ENCODE measurements at places on chromosomes 16 and 17. TPM values are rescaled to one million over a fixed set of nuclear protein-coding genes. Genes with fewer than 3 reads are reported as not detected.
A peak's percentile ranks its signal among the peaks of the same experiment; 100 is the strongest.

Gene SPN
- total RNA-seq: 0.61 TPM

Gene UNC45B
- total RNA-seq: not detected

Gene KRTAP4-6
- total RNA-seq: not detected

Gene C16orf74
- total RNA-seq: 2.1 TPM

Gene RND2
- 1.3 TPM for total RNA-seq

Gene CHST6
- total RNA-seq: 35.7 TPM

Gene ZSCAN32
- total RNA-seq: 17.0 TPM

Gene NLGN2
- total RNA-seq: 5.5 TPM

Gene TMED6
- not detected for total RNA-seq

Gene VAT1L
- total RNA-seq: 32.9 TPM

Gene LSM12
- 36.3 TPM for total RNA-seq

Gene PRDM7
- not detected for total RNA-seq

Gene NECAB2
- total RNA-seq: not detected

Gene TBC1D3B
- 1.3 TPM for total RNA-seq

Gene CCL8
- 0.60 TPM for total RNA-seq

Gene MYH1
- not detected for total RNA-seq

Gene SEZ6L2
- 35.2 TPM for total RNA-seq

DNA sequence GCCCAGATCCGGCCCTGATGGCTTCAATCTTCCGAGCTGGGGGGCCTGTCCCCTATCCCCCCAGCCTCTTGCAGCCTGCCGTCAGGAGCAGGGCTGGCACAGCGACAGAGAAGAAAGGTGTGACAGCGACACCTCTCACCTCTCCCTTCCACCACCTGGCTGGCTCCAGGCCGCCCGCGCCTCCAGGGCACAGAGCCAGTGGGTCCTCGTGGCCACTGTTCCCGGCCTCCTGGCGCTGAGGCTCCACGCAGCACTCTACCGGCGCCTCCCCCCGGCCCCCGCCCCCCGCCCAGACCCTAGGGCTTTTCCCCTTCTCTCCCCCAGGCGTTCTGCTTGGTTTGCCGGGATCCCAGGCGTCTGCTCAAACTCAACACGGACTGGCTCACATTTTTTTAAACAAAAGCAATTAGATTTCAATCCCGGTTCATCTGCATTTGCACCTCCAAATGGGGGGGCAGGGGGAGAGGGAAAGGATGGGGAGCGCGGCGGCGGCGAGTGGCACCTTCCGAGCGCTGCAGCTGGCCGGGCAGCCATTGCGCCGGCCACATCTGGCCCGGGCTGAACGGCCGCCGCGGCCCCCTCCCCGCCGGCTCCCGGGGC is 12.8 kb upstream of the CBX8 start:
- DNase-seq: no peak

DNA sequence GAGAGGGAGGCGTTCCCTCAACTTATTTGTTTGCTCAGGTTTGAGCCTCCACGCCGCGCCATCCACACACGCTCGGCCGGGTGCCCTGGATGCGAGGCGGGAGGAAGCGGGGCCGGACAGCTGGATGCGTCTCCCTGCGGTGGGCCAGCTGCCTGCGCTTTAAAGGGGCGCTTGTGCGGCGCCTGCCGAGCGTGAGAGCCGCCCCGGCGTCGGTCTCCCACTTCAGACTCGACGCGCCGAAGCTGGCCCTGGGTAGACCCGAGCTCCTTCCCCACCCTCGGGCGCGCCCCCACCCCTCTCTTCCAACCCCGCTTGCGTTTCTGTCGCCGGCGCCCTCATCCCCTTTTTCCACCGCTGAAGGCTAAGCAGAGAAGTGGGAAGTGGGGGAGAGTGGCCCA is 527 bp upstream of the CHAD start:
- no peak for DNase-seq

GRCh38 chr16:89581045-89581695 is 5.6 kb downstream of the CPNE7 start:
- DNase-seq: peak; percentile 77

DNA sequence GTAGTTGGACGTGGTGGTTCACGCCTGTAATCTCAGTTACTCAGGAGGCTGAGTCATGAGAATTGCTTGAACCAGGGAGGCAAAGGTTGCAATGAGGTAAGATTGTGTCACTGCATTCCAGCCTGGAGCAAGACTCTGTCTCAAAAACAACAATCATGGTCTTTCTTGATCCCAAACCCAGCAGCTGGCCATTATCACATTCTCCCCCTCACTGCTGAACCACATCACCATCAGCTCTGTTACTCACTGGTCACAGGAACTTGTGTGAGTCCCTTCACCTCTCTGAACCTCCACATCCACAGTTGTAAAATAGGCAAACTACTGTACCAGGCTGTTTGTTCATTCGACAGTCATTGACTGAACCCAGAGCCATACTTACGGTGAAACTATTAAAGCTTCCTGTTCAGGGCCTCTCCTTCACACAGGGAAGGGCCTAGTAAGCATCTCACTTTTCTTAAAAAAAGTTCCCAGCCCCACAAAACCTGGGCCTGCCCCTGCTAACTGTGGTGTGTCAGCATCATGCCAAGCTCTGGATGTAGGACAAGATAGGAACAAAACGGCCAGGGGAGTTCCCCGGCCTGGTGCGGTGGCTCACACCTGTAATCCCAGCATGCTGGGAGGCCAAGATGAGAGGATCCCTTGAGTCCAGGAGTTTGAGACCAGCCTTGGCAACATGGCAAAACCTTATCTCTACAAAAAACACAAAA is 104.7 kb downstream of the COPRS start:
- DNase-seq: no peak

GRCh38 chr16:31477220-31478216 is 5.4 kb upstream of the SLC5A2 start:
- peak; percentile 82 for DNase-seq

- DNase-seq: peak; percentile 95
These were observed 518 bp downstream of the MT1E start for GRCh38 chr16:56625943-56626654.

DNA sequence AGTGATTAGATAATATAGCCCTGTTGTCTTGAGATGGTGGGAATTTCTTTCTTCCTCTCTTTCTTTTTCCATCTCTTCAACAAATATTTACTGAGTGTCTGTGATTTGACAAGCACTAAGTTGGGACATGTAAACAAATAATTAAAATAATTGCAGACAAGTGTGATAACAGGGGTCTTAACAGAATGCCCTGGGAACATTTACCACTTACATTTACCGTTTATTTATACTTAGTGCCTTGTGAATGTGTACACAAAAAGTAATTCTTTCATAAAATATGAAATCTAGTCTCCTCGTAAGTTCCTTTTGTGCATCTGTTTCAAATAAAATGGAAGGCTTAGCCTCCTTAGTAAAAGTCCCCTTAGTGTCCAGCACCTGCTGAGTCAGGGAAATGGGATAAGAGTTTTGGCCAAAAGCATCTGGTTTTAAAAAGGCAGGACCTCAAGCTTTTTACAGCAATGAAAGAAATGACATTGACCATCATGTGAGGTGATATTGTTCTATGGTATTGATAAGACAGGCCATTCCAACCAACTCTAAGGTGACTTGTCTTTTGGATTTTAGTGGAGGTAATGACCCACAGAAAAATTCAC is 188.2 kb downstream of the HS3ST3B1 start:
- no peak for DNase-seq

DNA sequence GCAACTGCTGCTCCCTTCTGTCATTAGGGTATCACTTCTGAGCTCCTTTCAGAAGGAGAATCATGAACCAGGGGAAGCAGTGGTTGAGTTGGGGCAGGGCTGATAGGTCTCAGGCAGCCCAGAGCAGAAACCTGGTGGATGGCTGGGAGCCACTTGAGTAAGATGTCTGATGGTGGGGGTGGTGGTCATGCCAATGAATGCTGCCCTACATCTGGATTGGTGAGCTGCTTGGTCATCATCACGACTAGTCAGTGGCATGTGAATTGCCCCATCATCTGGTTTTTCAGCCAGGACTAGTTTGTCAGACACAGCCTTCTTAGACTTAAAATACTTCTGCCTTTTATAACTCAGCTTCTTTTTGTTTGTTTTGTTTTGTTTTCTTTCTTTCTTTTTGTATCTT is 2.6 kb downstream of the GID4 start:
- DNase-seq: no peak

DNA sequence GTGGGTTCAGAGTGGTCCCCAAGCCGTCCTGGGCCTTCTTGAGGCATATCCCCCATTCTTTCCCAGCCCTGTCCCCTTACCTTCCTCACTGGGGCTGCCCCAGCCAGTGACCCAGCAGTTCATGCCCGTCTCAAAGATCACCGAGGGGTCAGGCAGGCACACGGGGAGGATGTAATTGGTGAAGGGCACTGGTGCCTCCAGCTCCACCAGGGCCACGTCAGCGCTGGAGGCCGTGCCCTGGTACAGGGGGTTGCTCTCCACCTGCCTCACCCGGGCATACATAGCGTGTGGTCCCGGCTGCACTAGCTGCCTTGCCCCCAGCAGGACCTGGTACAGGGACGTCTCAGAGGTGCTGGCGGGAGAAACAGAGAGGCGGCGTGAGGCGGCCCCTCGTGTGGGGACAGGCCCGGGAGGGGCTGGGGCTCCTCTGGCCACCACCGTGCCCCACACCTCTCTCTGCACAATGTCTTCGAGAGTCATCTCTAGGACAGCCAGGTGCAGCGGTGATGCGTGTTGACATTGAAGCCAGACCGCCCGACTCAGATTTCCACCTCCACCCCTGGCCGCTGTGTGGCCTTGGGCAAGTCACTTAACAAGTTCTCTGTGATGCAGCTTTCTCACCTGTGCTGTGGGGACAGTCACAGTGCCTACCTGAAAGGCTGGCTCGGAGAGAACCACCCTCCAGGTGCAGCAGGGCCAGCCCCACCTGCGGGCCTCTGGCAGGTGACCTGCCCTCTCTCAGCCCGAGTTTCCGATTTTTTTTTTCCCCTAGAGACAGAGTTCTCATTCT is 5.8 kb downstream of the PRSS27 start:
- DNase-seq: no peak

DNA sequence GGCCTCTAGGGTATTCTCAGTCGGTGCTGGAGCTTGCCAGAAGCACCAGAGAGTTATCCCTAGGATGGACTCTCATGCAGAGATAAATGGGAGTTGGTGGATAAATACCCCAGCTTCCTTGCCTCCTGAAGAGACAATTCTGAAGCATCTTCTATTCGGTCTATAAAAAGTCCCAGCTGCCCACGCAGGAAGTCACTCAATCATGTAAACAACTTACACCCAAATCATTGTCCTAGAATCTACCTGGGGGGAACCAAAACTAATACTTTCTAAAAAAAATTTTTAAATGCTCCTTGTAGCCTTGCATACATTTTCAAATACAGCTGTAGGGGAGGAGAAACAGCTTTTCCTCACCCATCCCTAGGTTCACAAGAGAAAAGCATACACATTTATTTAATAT is 66.6 kb upstream of the ELAC2 start:
- DNase-seq: no peak

- peak; percentile 80 for DNase-seq
These were observed 13.7 kb downstream of the MXRA7 start for GRCh38 chr17:76696763-76697701.

DNA sequence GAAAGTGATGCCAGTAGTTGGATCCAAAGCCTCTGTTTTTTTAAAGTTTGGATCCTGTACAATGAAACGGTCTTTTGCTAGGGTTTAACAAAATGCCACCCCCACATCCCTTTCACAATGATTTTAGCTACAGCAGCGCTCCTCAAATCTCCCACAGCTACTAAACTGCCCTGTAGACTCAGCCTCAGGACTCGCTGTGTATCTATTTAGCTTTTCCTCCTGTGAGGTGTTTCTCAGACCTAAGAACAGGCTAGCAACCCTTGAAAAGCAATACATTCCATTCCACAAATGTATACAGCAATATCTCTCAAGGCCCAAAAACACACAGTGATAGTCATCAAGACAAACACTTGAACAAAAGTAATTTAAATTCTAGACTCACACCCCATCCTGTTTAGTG is 206.4 kb downstream of the ZFHX3 start:
- no peak for DNase-seq

GRCh38 chr17:51590071-51590656 is 329.8 kb downstream of the UTP18 start:
- no peak for DNase-seq

DNA sequence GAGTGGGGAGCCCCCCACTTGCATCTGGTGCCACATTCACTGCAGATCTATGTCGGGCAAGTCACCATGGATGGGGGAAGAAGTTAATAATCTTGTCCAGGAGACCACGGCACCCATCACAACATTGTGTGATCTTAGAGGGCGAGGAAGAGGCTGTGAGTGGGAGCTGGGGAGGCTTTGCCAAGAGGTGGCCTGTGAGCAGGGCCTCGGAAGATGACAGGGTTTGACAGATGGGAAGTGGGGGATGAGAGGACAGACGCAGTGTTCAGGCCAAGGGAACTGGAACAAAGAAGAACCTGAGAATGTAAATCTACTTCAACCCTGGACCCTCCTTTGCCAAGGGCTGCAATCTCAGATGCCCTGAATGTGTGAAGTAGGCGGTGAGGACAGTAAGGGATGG is 12.4 kb downstream of the ACE start:
- DNase-seq: no peak

- DNase-seq: no peak
These were observed 220.1 kb upstream of the SOX9 start for GRCh38 chr17:71900621-71901229.

DNA sequence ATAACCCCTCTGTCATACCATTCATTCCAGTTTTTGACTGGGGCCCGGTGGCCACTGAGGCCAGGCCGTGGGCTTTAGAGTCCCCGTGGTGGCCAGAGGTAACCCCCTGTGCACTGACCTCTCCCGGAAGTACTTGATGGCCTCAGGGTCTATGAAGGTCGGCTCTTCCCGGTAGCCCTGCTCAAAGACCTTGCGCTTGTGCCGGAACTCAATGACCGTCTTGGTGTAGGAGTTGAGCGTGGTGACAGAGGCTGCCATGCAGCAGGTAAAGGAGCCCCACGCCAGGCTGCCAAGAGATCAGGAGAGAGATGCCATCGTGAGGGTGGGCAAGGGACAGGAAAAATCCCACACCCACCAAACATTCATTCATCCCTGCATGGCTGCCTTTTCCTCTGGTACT is 234.8 kb downstream of the GSG1L start:
- no peak for DNase-seq

DNA sequence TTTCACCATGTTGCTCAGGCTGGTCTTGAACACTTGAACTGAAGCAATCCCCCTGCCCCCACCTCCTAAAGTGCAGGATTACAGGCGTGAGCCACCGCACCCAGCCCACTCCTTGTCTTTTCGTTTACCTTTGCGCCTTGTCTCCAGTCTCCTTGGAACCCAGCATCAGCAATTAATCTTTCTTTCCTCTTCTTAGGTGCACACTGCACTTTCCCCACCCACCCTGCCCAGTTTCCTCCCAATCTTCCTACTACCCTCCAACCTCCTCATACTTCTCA is 1.5 kb upstream of the CLDN7 start:
- DNase-seq: no peak

- DNase-seq: no peak
These were observed 153.8 kb downstream of the SOX9 start for GRCh38 chr17:72274614-72275013.

GRCh38 chr17:29583324-29584248 is 5.9 kb downstream of the GIT1 start:
- peak; percentile 14 for DNase-seq

GRCh38 chr17:58387834-58388233 is 29.5 kb downstream of the RNF43 start:
- no peak for DNase-seq

Measured in adrenal gland (tissue), 19 donors.